ENCODE measurements at places on chromosomes 12 and 14.

GRCh38 chr14:84162633-84163032, 1367.3 kb upstream of the FLRT2 start:
- no peak for DNase-seq

- DNase-seq, result no peak
Measured at GRCh38 chr14:59585891-59586554, 9.4 kb upstream of the CCDC175 start.

GRCh38 chr12:65821336-65821735, 2.9 kb upstream of the HMGA2 start:
- DNase-seq, result no peak

- no peak for DNase-seq
Measured at GRCh38 chr12:81944886-81945285, 185.7 kb upstream of the PPFIA2 start.

DNA sequence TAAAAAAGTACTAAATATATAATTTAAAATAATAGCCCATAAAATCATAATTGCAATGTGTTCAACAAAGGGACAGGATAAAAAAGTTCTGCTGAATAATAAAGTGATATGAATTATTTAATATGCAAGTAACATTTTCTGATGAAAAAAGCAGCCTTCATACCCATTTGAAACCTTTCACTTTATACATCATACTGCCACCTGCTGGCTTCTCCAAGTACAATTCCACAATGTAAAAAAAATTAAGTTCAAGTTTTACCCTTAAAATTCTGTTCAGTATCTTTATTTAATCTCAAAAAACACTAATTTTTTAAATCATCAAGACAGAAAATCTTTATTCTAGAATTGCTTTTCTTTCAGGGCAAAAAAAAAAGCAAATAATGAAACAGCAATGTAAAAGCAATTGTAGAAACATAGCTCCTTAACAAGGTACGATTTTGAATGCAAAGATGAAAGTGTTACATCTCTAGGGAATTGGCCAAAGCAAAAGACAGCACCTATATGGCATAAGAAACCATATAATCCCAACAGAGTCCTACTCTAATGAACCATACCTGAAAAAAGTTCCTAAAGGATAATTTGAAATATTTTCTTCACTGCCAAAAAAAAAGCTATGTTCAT, 15.0 kb downstream of the MDM1 start:
- DNase-seq, result peak; percentile 2

DNA sequence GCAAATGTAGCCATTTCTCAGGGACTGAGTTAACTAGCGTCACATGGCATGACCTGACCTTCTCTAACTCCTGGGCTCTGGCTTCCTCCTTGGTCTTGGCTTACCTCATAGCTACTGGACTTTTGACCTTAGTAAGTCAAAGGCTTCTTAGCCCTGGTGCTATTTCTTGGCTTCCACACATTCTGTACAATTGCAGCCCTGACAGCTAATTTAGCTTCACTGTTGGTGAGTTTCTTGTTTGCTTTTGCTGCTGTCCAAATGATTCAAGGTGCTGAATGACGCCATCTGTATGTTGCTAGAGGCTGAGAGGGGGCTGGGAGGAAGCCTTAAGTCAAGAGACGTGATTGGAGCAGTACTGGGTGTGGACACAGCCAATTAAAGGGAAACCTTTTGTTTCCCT, 202.7 kb downstream of the PRKD1 start:
- no peak for DNase-seq

DNA sequence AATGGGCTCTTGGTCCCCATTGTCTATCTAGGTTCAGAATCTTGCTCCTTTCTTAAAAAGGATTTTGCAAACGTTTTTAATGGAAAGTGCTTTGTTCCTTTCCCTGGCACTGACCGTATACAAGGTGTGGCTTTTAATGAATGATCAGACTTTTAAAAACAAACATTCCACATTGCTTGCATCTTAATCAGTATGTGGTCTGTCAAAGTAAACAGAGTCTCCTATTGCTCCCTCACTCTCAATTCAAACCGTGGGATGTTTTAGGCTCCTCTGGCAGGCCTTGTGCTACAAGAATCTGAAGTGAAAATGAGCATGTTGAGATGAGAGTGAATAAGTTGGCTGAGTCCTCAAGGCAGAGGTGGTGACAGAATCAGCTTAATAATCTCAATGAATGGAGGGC, 107.0 kb downstream of the VRK1 start:
- DNase-seq, result no peak

Data from activated T-helper 9 cell treated with anti-CD3 and anti-CD28 coated beads, Interleukin-2, amount 50 U/mL, for 16 hours (primary cell).